Progenitor cell of endocrine pancreas (in vitro differentiated cells): ENCODE measurements at places on chromosomes 4 and X.

- no peak for DNase-seq
These were observed 22.2 kb downstream of the ABCG2 start for GRCh38 chr4:88136249-88136648.

- DNase-seq, result no peak
These were observed 12.5 kb downstream of the SH2D1A start for GRCh38 chrX:124358800-124359383.

DNA sequence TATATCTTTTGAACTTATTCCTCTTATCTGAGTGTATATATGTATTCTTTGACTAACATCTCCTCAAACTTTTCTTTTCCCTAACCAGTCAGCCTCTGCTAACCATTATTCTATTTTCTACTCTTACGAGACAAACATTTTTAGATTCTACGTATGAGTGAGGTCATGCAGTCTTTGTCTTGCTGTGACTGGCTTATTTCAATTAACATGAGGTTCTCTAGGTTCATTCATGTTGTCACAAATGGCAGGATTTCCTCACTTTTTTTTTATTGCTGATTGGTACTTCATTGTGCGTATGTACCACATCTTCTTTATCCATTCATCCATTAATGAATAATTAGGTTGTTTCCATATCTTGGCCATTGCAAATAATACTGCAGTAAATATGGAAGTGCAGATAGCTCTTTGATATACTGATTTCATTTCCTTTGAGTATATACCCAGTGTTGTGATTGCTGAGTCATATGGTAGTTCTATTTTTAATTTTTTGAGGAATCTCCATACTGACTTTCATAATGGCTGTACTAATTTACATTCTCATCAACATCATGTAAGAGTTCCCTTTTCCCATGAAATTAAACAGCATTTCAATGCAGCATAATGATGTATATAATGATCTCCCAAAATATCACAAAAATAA, 80.1 kb downstream of the HS3ST1 start:
- DNase-seq, result no peak

- no peak for DNase-seq
These were observed 15.2 kb downstream of the GAB1 start for GRCh38 chr4:143351774-143352451.

- no peak for DNase-seq
These were observed 103.5 kb upstream of the NOCT start for GRCh38 chr4:138911909-138912703.

GRCh38 chr4:184544788-184545409, 70.5 kb upstream of the IRF2 start:
- DNase-seq, result no peak

- no peak for DNase-seq
These were observed 443.9 kb downstream of the KLHL4 start for GRCh38 chrX:87961471-87961870.

- DNase-seq, result no peak
These were observed 214.8 kb downstream of the CRLF2 start for GRCh38 chrX:997631-998137.

GRCh38 chrX:31200430-31200829, 128.6 kb upstream of the FTHL17 start:
- no peak for DNase-seq

DNA sequence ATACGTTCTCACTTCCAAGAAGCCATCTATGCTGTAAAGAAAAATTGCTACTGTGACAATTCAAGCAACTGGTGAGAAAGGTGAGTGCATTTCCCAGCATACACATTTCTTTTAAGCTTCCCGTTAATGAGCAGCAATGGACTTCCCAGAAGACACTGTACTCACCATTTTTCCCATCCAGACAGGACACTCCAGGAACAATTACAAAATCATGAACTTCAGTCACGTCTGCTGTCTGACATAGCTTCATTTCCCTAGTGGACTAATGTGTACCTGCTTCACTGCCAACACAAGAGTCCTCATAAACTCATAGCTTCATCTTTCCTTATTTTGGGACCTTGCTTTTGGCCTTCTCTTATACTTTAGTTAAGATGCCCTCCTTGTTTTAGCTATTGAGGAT, 156.9 kb downstream of the ENOX2 start:
- DNase-seq, result no peak

DNA sequence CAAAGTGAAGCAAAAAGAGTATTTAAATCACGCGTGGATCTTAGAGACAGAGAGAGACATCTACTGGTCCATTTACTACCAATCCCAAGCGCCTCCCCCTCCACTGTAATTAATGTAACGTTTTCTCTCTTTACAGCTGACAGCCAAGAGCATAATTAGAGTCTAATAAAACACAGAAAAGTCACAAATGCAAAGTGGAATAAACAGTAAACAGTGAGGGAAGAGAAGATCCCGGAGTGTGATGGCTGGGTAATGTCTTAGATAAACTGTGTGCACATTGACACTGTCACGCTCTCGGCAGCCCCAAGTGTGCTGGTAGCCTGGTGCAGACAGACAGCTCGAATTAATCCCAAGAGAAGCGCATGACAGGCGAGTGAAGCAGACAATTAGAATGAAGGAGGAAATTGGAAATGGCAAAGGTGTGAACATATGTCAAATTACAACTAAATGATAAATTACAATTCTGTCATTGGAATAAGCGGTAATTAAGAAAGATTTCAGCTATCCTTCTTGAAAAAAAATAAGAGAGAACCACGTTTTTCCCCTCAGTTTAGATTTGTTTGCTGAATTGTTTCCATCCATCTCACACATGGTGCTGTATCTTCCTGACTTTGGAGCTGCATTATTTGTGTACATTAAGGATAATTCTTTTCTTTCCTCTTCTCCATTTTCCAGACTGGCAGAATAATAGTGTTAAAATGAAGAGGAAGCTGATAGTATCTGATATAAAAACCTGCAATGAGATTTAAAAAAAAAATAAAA, 100.1 kb downstream of the CXXC4 start:
- DNase-seq, result no peak

DNA sequence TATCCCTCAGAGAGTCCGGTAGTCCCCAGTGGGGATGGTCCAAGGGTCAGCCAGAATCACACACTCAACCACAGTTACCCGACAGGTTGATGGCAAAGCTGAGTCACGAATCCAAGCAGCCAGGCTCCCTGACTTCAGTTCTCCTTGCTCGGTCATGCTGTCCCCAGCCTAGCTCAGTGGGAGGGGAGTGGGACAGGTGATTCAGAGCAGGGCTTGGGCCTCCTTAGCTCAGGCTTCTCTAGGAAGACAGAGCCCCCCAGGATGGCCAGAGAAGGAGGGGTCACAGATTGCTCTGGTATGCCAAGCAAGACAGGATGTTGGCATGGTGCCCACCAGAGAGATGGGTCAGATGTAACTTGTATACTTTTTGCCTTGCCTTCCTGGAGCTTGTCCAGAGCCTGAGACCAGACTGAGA, 66.5 kb downstream of the EFNB1 start:
- no peak for DNase-seq

- DNase-seq, result no peak
These were observed 208.1 kb upstream of the IL1RAPL1 start for GRCh38 chrX:28379103-28379502.

DNA sequence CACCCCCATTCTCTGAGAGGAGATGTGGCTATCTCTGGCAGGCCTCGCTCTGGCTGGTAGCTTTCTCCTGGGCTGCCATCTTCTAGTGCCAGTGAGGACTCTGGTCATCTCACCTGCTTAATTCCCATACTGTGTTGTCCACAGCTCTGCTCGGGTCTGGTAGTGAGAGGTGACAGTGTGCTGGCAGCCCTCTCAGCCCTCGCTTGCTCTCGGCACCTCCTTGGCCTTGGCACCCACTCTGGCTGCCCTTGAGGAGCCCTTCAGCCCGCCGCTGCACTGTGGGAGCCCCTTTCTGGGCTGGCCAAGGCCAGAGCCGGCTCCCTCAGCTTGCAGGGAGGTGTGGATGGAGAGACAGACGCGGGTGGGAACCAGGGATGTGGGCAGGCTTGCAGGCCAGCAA, 52.7 kb downstream of the CPLX1 start:
- DNase-seq, result no peak

DNA sequence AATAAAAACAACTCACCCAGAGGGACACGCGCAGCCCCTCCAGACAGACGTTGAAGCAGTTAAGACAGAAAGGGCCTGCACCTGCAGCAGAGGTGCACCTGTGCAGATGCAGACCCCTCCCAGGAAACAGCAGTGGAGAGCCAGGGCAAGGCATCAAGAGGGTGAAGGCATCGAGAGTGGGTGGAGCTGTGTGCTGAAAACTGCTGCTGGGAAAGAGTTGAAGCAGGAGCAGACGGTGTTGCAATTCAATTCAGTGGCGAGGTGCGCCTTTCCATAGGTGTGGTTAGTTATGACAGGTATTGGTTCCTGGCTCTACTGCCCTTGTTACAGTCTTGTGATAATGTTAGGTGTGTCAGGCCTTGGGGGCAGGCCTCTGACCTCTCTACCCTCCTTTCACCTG, 16.7 kb downstream of the LETM1 start:
- DNase-seq, result no peak

GRCh38 chrX:120087289-120088017, 10.0 kb upstream of the RHOXF2B start:
- DNase-seq, result no peak

- DNase-seq, result no peak
These were observed 201.8 kb upstream of the LEF1 start for GRCh38 chr4:108370291-108371141.

GRCh38 chr4:71553605-71554004, 214.8 kb downstream of the SLC4A4 start:
- no peak for DNase-seq

DNA sequence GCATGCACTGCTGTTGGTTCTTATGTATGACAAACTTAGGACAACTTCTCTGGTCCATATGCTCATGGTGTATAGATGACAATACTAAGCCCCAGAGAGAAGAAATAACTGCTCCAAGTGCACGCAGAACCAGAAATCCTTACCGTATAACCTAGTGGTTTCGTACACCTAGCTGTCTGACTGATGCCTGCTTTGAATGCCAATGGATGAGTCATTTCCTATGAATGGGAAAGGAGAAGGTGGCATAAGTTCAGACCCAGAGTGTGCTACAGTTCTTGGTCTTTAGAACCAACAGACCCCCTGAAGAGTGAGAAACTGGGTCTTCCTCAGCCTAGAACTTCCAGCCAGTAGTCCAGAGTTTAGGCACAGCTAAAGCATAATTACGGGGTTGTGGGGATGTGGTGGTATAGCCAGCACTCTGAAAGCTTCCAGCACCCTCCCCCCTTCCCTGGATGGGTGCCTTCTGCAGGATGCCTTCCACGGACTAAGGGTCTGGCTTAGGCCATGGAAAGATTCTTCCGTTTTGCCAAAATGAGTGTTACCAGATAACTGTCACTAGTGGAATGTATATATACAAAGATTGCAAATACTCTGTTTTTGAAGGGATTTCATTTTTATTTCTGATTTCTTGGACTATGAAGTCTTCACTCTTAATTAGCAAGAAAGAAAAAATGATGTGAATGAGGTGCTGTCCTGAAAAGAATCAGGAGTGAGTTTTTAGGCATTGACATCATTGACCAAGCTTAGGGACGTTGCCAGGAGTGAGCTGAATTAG, 84.6 kb upstream of the PACRGL start:
- no peak for DNase-seq

- DNase-seq, result no peak
These were observed 34.8 kb downstream of the YIPF7 start for GRCh38 chr4:44616621-44617020.

DNA sequence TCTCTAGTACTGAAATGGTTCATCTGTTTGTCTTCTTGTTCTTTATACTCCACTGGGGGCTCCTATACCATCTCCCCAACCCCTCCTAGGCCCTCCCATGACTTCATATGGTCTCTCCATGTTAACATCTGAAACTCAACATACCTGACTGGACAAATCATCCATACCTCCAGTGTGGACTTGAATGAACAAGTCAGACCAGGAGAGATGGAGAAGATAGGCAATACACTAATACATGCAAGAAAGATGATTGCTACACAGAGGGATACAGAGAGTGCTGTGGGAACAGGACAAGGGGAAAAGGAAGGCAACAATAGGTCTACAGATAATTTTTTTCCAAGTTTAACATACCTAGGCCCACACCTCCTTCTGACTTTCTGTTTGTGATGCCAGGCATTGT, 175.1 kb downstream of the FHIP1A start:
- DNase-seq, result no peak

DNA sequence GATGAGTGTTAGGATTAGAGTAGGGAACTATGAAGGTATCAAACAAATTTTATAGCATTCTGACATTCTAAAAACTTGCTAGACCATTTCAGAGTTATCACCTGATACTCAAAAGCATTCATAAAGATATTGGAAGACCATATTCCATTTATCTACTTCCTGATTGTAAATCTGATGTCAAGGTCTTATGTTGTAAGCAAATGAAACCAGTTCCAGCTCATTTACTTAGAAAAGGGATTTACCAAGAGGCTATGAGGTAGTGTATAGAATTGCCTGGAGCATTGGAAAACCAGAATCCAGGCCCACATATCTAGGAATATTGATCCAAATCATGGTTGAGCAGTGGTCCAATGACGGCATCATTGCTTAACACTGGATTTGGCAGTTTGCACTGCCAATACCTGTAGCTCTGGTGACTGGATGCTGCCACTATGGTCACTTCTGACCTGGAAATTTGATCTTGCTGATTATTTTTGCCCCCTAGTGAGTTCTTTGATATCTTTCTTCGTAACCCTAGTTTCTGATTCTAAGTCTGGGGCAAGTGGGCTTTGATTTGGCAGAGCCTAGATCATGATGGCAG, 25.4 kb downstream of the ARFIP1 start:
- no peak for DNase-seq

- no peak for DNase-seq
These were observed 1999.4 kb upstream of the AGA start for GRCh38 chr4:179441596-179441995.

DNA sequence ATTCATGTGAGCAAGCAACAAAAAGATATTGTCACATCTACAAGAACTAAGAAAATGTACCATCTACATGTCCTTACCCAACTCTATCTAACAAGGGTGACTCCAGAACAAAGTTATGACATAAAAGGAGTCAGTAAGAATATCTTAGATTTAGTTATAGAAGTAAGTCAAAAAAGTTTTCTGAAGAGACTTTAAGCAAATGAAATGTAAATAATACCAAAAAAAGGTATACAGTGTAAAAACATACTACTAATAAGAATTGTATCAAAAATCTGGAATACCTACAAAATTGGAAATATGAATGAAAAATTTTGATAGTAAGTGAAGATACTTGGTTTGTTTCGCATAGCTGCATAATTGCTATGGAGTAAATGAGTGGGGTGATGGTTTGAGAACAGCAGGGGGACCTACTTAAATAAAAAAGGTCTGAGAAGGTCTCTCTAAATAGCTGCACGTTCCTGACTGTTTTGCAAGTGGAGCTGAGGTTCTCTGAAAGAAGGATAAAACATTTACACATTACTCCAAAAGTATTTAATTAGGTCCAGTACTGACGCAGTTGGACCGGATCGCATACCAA, 51.0 kb upstream of the ENPP6 start:
- no peak for DNase-seq

GRCh38 chr4:65508168-65508567, 162.1 kb downstream of the EPHA5 start:
- DNase-seq, result no peak

DNA sequence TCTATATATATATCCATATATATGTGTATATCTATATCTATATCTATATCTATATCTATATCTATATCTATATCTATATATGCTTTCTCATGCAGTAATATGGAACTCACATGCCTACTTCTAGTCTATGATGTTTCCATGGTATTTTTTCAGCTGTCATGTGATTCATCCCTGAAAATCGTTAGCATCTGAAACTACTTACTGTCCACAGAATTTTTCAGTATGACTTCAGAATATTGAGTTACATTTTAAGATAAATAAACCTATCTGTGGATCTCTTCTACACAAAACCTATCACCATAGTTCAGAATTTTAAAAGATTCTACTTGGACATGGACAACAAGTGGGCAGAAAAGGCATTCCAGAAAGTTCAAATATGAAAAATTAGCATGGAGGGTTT, 855.1 kb upstream of the INTU start:
- DNase-seq, result no peak
